ENCODE measurements at places on chromosomes 2 and 18.

DNA sequence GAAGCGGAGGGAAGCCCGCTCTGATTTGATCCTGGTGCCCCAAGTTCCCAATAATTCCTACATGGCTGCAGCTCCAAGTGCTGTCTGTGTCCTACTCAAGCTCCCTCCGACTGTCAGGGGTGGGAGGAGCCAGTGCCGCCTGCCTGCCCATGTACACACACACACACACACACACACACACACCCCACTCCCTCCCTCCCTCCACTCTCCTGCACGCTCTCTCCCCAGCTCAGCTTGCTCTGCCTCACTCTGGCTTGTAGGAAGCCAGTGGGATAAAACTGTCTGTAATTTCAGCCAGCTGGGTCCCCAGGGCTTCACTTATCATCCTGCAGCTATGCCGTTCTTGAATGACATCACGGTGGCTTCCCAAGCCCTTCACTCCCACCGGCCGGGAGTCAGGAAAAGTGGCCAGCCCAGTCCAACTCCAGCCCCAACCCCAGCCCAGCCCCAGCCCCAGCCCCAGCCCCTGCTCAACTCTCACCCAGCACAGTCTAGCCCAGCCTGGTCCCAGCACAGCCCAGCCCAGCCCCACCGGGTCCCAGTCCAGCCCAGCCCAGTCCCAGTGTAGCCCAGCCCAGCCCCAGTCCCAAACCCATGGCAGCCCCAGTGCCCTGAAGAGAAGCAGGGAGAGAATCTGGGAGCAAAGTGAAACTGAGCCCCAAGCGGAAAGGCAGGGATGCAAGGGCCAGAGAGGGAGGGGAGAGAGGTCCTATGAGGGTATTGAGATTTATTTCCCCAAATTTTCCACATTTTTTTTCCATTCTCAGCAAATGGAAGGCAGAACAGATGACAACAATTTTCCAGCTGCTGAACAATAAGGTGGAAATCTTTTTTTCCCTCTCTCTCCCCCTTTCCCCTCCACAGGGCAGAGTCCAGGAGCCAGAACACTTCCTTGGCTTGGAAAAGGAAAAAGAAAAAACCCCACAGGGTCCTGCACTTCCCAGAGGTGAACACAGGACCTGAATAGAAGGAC, 144.0 kb downstream of the TNS1 start:
- DNase-seq: no peak

DNA sequence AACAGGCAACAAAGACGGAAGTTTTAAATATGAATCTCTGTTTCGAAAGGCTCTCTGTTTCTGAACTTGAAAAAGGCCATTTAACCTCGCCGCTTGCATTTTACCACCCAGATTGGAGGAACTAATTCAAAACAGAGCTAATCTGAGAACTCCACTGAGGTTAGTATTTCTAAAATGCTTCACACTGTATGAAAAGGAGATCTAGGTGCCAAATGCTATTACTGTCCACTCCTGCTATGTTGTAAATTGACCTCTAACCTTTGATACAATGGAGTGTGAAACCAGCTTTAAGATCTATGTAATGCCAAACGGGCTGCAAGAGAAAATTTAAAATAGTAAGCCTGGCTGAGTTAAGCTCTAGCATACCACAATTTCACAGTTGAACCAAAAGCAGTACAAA, 364.5 kb downstream of the IRS1 start:
- no peak for DNase-seq

GRCh38 chr18:11994336-11994702, 13.0 kb downstream of the IMPA2 start:
- DNase-seq: no peak

- DNase-seq: no peak
Observed at GRCh38 chr2:41784496-41784895, 263.3 kb upstream of the PKDCC start.

Data from effector CD8-positive, alpha-beta T cell (primary cell).